Cerebellar cortex (tissue), 1 donor: ENCODE measurements at places on chromosomes 2 and 18.

DNA sequence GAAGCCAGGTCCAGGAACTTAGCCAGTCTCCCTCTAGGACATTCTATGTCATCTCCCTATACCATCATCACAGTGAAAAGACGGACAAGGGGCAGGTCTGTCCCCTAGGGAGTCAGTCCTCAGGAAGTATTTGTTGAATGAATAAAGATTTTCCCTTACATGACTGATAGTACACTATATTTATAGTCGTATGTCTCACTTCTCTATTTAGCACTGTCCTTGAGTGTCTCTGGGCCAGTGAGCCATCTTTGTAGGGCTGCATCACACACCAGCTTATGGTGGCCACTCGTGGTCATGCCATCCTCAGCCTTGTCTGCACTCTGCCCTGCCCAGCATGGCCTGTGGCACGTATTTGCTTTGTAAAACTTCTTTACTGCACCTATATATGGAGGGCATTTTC, 25.8 kb downstream of the PTPN18 start:
- no peak for DNase-seq

DNA sequence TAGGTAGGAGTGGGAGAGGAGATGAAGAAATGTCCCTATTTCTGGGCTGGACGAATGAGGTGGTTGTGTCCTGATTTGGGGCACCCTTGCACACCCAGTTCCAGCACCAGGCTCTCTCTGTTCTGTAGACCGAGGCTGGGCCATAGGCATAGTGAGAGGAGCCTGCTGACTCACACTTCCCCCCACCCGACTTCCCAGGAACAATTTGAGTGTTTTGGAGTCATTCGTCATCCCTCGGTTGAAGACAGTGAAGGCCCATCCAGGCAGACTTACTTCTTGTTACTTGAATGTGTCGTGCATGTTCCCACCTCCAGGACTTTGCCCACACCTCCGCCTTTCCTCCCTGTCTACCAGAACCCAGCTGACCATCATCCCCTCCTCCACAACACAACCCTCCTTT, 179.1 kb downstream of the HAUS1 start:
- DNase-seq: no peak

GRCh38 chr18:62637807-62638687, 77.3 kb upstream of the PHLPP1 start:
- peak; percentile 21 for DNase-seq

GRCh38 chr2:158202161-158202815, 100.6 kb downstream of the UPP2 start:
- no peak for DNase-seq

DNA sequence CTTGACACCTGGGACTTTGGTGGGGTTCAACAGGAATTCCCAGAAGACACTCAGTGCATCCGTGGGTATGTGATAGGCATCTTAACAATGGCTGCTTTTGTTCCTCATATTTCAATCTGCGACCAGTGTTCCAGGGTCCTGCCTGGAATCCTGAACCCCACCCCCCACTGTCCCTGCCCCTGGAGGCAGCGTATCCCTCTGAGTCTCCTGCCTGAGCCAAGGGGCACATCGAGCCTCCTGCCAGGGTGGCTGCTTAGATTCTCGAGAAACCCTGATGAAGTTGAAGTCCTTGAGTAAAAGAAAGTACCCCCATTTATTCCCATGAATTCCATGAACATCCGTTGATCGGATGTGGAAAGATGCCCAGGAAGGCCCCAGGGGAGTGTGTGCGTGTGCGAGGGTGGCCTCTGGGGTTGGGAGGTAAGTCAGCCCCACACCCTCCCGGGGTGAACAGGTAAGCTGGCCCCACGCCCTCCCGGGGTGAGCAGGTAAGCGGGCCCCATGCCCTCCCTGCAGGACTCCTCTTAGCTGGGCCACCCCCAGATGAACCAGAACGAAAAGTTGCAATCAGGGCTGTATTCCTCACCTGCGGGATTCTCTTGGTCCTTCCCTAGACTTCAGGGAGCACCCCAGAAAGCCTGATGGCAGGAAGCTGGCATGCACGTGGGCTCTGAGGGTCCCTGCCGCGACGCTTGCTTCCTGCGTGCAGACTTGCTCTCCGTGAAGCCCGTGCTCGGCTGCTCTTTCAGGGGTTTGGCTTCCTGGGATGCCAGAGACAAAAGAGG, 253.3 kb downstream of the AGAP1 start:
- no peak for DNase-seq

DNA sequence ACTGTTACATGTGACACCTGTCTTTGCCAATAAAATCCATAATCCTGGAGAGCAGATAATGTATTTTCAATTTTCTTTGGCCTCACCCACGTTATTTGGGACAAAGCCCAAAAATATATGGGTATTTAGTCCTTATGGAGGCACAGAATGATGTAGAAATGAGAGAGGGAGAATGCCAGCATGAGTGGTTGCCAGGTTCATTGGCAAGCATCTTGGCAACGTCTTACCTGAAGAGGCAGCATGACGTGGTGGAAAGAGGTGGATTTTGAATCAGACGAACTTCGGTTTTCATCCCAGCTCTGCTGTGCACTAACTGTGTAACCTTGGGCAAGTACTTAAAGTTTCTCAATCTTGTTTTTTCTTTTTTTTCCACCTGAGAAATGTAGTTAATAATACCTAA, 969.6 kb upstream of the PIK3C3 start:
- DNase-seq: no peak

GRCh38 chr18:78757014-78757413, 222.6 kb upstream of the SALL3 start:
- no peak for DNase-seq

GRCh38 chr2:240648155-240648649, 22.9 kb downstream of the GPR35 start:
- no peak for DNase-seq

DNA sequence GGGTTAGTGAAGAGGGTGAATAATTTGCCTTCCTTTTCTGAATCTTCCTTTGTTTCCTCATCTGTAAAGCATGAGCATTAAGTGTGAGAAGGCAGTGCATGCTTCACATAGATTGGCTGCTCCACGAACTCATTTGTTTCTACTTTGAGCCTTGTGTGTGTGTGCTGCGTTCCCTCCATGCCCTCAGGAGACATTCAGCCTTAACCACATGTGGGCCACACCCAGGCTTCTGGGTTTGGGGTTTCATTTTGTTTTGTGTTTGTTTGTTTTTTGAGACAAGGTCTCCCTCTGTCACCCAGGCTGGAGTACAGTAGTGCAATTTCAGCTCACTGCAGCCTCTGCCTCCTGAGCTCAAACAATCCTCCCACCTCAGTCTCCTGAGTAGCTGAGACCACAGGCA, 843.3 kb downstream of the GALR1 start:
- no peak for DNase-seq

DNA sequence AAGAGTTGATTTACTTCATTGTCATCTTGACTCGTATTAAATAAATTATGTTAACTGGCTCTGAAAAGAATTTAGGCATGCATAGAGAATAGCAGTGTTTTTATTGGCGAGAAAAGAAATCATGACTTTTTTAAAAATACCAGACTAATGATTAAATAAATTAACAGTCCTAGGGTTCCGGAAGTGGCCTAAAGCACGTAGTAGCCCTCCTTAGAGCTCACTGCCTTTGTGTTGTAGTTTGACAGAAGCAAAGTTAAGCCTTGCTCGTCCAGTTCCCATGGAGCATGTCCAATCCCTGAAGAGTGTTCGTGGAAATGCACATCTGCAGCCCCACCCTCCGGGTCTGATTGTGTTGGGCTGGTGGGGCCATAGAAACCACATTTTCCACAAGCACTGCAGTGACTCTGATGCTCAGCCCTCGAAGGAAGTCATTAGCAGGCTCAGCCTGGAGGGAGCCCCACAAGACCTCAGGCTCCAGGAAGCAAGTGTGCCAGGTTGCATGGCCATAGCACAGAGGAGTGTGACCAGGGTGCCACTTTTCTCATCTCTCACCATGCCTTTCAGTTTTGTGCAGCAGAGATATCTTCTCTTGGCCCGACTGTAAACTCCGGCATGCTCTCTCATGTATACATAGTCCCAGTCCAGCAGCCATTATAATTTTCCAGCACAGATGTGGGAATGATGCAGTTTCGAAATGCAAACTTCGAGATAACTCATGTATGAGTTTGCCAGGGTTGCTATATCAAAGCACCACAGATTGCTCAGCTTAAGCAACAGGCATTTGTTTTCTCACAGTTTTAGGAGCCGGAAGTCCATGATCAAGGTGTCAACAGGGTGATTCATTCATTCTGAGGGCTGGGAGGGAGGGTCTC, 188.6 kb upstream of the SH3BP4 start:
- DNase-seq: no peak
